ENCODE measurements at places on chromosomes 4 and X.

GRCh38 chr4:169070071-169070894, 60.2 kb upstream of the CBR4 start:
- DNase-seq: no peak

DNA sequence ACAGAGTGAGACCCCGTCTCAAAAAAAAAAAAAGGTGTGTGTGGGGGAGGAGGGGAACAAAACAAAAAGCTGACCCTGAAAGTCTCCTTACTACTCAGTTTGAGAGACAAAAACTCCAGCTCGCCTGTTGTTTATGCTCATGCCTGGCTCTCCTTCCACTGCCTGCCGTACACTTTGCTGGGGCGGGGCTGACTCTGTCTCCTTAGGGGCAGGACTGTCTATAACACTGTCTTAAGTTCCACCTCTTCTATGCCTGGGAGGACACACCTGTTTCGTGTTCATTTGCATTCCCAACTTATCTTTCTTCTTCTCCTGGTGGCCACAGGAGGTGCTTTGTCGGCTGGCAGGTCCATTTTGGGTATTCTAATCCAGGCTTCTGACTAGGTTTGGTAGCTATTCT, 81.4 kb downstream of the MTNR1A start:
- DNase-seq: no peak

GRCh38 chr4:995311-996026, 2.3 kb upstream of the SLC26A1 start:
- no peak for DNase-seq

GRCh38 chrX:149903889-149904748, 23.1 kb downstream of the MAGEA8 start:
- DNase-seq: no peak
